ENCODE measurements at places on chromosomes 1 and 21. TPM values are rescaled to one million over a fixed set of nuclear protein-coding genes. Genes with fewer than 3 reads are reported as not detected.

FCGR1A gene
- not detected for total RNA-seq

SLC2A5 gene
- total RNA-seq = 0.04 TPM

DNA sequence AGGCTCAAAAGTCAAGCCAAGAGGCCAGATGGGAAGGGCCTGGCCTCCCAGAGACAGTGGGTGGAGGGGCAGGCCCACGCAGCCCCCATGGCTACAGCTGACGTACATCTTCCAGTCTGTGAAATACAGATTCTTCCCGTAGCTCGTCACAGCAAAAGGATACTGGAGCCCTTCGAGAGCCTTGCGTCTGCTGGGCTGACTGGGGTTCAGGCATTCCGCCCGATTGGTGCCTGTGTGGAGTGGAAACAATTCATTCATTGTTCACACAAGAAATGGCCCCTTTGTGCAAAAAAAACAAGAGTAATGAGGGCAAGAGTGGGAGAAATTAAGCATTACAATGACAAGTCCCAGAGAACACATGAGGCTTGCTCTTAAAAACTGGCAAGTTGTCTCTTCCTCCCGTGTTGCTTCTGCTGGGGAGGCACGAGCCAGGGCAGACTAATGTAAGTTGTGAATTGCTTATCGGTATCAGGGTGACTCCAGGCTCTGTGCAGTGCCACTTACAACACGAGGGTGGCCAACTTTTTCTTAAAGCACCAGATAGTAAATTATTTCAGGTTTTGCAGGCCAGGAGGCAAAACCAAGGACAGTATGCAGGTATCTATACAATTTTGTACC lies 85.1 kb downstream of the NID1 start:
- DNase-seq = no peak
- no peak overlapping the region for H3K4me3 ChIP-seq
- no peaks in the 10 kb centered on the region for H3K4me1 ChIP-seq

DNA sequence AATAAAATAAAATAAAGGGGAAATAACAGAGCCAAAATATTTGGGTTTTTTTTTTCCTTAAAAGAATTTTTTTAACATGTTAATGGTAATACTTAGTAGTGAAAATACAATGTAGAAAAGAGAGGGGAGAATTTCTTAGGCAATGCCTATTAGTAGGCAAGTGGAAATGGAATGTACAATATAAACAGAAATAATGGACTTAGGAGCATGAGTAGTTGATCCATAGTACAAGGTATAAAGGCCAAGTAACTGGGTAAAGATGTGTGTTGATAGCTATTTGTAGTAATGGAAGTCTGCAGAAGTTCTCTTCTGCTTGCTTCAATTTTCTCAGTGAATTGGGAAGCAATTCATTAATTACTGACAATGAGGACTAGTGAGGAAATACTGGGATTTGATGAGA lies 34.4 kb downstream of the TESK2 start:
- no peaks in the 10 kb centered on the region for H3K36me3 ChIP-seq
- H3K4me1 ChIP-seq = peaks cover 6% of the 10 kb centered on the region
- peak; percentile 35 for DNase-seq
- no peaks in the 10 kb centered on the region for H3K27me3 ChIP-seq

DNA sequence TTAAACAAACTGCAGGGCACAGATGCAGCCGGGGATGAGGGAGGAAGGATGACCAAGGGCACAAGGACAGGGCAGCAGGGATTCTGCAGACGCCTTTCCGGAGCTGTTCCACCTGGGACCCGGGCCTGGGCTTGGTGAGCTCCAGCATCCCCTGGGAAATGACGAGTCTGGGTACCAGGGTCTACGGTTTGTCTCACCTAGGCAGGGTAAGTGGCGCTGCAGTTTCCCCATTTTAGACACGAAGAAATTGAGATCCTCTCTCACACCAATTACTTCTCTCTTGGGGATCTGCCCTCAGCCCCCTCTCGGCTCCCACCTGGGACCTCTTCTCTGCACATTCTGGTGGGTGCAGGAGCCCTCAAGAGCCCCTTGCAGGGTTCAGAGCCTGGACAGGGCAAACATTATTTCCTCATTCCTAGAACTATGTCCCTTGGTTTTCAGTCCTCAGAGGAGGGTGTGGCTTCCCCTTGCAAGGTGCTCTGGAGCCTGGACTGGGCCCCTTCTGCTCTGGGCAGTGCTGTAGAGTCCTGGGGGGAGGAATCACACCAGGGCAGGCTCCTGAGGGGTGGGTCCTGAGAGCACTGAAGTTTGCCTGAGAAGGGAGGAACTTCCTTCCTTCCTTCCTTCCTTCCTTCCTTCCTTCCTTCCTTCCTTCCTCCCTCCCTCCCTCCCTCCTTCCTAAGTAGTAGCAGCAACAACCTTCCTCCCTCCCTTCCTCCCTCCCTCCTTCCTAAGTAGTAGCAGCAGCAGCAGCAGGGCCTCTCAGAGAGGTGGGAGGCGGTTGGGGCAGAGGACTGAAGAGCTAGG lies 16.0 kb downstream of the RAP1GAP start:
- peaks cover 29% of the 10 kb centered on the region for H3K4me1 ChIP-seq
- no peak overlapping the region for H3K27ac ChIP-seq
- H3K36me3 ChIP-seq = peaks cover 1% of the 10 kb centered on the region
- H3K4me3 ChIP-seq = no peak overlapping the region
- H3K27me3 ChIP-seq = no peaks in the 10 kb centered on the region

GRCh38 chr1:77643456-77643855 lies 39.0 kb downstream of the ZZZ3 start:
- no peak for DNase-seq
- H3K27ac ChIP-seq = no peak overlapping the region
- H3K4me1 ChIP-seq = no peaks in the 10 kb centered on the region
- no peak overlapping the region for H3K4me3 ChIP-seq
- H3K36me3 ChIP-seq = peaks cover 25% of the 10 kb centered on the region
- H3K27me3 ChIP-seq = no peaks in the 10 kb centered on the region

DNA sequence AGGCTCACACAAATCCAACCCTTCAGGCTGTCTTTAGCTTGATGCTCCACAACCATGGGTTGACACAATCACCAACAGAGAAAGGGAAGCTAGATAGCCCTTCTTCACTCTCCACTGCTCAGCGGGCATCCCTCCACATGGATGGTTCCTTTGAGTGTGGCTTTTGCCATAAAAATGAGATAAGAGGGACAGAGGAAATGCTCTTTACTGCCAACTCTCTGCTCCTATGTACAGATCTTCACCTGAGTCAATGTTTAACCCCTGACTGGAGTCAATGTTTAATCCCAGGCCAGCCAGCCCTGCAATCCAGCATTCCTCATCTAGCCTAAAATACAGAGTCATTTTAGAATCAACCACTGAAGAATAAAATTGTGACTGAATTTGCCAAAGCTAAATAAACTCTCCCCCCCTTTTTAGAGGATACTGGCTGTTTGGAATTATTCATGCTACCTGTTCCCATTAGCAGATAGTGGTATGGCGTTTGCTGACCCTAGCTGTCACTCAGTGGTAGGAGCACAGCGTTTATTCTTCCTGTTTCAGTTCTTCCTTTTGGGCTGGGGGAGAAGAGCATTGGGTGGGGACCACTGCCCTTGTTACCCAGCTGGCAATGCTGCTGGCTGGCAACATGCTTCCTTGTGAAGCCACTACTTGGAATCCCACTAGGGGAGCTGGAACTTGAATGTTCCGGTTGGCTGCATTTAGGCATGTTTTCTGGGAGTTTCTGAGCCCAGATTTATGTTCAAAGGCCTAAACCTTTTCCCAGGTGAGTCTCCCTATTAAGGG lies 5.2 kb upstream of the PIGR start:
- DNase-seq = peak; percentile 67
- H3K4me1 ChIP-seq = peaks cover 83% of the 10 kb centered on the region
- peak overlapping the region; percentile 66 for H3K4me3 ChIP-seq
- H3K27me3 ChIP-seq = no peaks in the 10 kb centered on the region
- peak overlapping the region; percentile 43 for H3K27ac ChIP-seq
- no peaks in the 10 kb centered on the region for H3K36me3 ChIP-seq

- no peak overlapping the region for H3K4me3 ChIP-seq
- no peaks in the 10 kb centered on the region for H3K36me3 ChIP-seq
- peaks cover 4% of the 10 kb centered on the region for H3K27me3 ChIP-seq
- peak; percentile 12 for DNase-seq
- peaks cover 27% of the 10 kb centered on the region for H3K4me1 ChIP-seq
Observed at GRCh38 chr1:212488436-212489283, 55.9 kb downstream of the NENF start.

- H3K4me3 ChIP-seq = no peak overlapping the region
- H3K27me3 ChIP-seq = no peaks in the 10 kb centered on the region
- no peak overlapping the region for H3K27ac ChIP-seq
- H3K36me3 ChIP-seq = no peaks in the 10 kb centered on the region
Observed at GRCh38 chr1:86848654-86849053, 65.3 kb downstream of the SELENOF start.

DNA sequence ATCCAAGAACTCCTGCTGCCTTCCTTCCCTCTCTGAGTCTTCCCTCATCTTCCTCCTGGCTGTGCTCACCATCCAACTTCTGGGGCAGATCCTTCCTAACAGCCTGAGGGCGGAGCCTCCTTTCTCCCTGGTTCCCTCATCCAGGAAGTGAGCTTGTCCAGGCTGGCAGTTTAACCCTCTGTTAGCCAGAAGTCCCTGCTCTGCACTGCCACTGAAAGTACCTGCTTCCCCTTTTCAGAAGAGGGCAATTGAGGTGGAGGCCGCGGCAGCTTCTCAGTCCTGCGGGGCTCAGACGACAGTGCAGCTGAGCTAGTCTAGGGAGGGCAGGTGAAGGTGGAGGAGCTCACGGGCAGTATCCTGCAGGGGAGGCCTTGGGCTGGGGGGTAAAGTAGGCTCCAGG lies 149.1 kb downstream of the FCRL5 start:
- no peak overlapping the region for H3K27ac ChIP-seq
- H3K27me3 ChIP-seq = no peaks in the 10 kb centered on the region
- H3K4me1 ChIP-seq = no peaks in the 10 kb centered on the region
- DNase-seq = no peak

DNA sequence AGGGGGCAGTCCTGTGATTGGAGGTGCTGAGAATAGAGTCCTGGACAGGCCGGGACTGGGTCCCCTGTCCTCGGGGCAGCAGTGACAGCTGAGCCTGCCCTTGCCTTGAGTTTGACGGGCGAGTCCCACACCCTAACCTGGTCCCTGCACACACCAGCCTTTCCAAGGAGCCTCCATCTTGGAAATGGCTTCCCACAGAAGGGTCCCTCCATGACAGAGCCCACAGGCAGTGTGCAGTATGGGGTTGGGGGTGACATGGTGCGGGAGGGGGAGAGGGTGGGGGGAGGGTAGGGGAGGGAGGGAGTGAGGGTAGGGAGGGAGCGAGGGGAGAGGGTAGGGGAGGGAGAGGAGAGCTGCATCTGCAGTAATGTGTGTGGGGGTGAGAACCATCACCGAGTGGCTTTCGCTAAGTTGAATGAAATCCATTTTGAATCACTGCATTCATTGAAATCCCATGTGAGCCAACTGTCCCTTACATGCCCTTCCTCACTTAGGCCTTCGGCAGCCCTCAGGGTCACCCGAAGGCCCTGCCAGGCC lies 10.1 kb upstream of the TMEM52 start:
- no peak overlapping the region for H3K4me3 ChIP-seq
- no peaks in the 10 kb centered on the region for H3K36me3 ChIP-seq
- no peak overlapping the region for H3K27ac ChIP-seq
- peaks cover 26% of the 10 kb centered on the region for H3K4me1 ChIP-seq
- DNase-seq = no peak

KRTAP6-2 gene
- total RNA-seq = not detected

TEDDM1 gene
- not detected for total RNA-seq

GRCh38 chr21:26057477-26058170 lies 112.9 kb downstream of the APP start:
- no peaks in the 10 kb centered on the region for H3K4me1 ChIP-seq
- DNase-seq = no peak
- H3K27ac ChIP-seq = no peak overlapping the region
- no peaks in the 10 kb centered on the region for H3K36me3 ChIP-seq
- H3K4me3 ChIP-seq = no peak overlapping the region
- H3K27me3 ChIP-seq = no peaks in the 10 kb centered on the region

CAMK2N1 gene
- total RNA-seq = 44.3 TPM

NEK2 gene
- 40.8 TPM for total RNA-seq

MRAP gene
- 1.2 TPM for total RNA-seq

DNA sequence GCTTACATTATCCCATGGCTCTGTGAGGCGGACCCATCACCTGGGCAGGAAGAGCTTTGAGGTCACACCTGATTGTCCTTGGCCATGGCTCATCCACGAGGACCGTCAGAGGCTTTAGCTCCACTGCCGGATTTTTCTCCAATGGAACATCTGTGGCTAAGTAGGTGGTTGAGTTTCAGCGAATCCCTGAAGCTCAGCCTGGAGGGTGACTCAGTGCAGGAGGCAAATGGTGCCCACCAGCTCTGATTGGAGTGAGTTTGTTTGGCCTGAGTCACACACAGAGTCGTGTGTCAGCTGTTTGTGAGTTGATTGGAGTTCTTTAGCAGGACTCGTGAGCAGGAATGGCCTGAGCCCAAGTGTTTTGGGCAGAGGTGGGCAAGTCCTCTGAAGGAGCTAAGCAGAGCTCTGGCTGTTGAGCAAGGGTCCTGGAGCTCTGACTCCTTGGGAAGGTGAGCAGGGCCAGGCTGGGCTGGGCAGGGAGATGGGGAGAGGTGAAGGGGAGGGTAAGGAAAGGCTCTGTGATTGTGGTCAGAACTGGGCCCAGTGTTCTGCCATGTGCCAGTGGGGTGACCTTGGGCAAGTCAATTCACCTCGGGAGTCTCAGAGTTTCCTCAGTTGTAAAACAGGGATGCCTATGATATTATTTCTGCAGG lies 2.0 kb downstream of the SLC6A17 start:
- peak; percentile 1 for DNase-seq
- H3K4me3 ChIP-seq = no peak overlapping the region
- H3K27ac ChIP-seq = no peak overlapping the region
- H3K36me3 ChIP-seq = no peaks in the 10 kb centered on the region
- peaks cover 5% of the 10 kb centered on the region for H3K27me3 ChIP-seq

SPRR2G gene
- not detected for total RNA-seq

CDC42BPA gene
- 15.4 TPM for total RNA-seq

ZYG11A gene
- total RNA-seq = not detected
